NCI-H460 (cell line): ENCODE measurements at places on chromosomes 11 and 22. TPM values are rescaled to one million over a fixed set of nuclear protein-coding genes. Genes with fewer than 3 reads are reported as not detected.

PRG2 gene
- total RNA-seq, result not detected in 2 replicates

SEC14L2 gene
- total RNA-seq, result 5.4 and 6.3 TPM in 2 replicates

CD3E gene
- total RNA-seq, result not detected in 2 replicates

RAC2 gene
- total RNA-seq, result 0.98 and 1.3 TPM in 2 replicates

DNA sequence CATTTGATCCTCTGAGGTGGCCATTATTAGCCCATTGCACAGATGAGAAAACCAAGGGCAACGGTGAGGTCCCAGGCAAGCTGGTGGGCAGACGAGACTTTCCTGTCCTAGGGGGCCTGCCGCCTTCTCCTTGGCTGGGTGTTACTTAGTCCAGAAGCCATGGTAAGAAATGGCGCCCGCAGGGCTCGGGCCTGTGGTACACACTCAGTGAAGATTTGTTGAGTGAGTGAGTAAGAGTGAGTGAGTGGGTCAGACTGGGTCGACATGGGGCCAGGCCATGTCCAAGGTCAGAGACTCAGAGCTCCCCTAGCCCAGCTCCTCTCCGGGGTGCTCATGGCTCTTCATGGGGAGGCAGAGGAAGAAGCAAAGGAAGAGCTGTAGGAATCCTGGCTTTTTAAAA is 36.0 kb downstream of the RASD2 start:
- DNase-seq, result no peak

- no peak for DNase-seq
These were observed 57.9 kb upstream of the NCAM1 start for GRCh38 chr11:112903340-112903739.

DNA sequence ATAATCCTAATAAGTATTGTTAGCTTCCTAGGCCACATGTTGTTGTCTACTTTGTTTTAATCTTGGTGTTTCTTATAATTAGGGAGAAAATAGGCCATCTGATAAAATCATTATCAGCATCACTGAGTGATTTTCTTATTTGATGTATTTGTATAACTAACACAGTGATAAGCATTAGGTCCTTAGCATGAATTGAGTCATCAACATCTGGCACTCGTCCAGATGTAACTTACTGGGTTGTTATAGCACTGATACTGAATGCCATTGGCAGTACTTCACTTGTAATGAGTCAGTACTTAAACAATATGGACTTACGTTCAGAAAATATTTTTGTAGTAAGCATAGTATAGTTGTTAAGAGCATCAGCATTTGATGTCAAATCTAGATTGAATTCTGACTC is 16.2 kb downstream of the API5 start:
- DNase-seq, result peak; percentile 26
